ENCODE measurements at places on chromosomes 6 and 20.

- DNase-seq, result no peak
Observed at GRCh38 chr6:16028966-16029365, 99.9 kb upstream of the MYLIP start.

- no peak for DNase-seq
Observed at GRCh38 chr6:73879501-73880293, 183.7 kb downstream of the CD109 start.

GRCh38 chr6:87908978-87909811, 138.4 kb upstream of the SPACA1 start:
- no peak for DNase-seq

- no peak for DNase-seq
Observed at GRCh38 chr20:17678295-17678694, 3.7 kb downstream of the RRBP1 start.

GRCh38 chr20:45450097-45450818, 19.3 kb upstream of the WFDC2 start:
- DNase-seq, result no peak

- no peak for DNase-seq
Observed at GRCh38 chr20:48959899-48960550, 38.5 kb downstream of the ARFGEF2 start.

DNA sequence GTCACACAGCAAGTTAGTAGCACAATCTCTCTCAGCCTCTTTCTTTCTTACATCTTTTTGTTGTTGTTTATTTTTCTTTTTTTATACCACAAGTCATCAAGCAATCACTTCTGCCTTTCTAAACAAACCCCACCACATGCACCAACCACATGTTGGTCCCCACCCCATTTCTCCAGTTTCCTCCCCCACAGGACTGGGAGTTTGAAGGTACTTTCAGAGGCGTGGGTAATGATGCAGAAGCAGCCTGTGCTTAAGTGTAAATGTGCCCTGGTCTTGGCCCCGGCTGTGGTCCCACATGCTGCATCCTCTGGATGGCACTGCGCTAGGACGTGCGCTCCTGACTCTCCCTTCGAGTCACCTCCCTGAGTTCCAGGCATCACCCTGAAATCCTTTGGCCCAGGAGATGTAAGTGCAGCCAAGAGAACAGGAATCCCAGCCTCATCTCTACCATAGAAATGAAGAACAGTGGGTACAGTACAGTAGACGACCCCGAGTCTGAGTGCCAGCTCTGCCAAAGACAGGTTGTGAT, 5.7 kb downstream of the HCK start:
- DNase-seq, result no peak

- no peak for DNase-seq
Observed at GRCh38 chr6:149964308-149965193, 808 bp downstream of the ULBP1 start.

Measured in NCI-H2107 (cell line).